ENCODE measurements at places on chromosomes 16 and 17. TPM values are rescaled to one million over a fixed set of nuclear protein-coding genes. Genes with fewer than 3 reads are reported as not detected.

DNA sequence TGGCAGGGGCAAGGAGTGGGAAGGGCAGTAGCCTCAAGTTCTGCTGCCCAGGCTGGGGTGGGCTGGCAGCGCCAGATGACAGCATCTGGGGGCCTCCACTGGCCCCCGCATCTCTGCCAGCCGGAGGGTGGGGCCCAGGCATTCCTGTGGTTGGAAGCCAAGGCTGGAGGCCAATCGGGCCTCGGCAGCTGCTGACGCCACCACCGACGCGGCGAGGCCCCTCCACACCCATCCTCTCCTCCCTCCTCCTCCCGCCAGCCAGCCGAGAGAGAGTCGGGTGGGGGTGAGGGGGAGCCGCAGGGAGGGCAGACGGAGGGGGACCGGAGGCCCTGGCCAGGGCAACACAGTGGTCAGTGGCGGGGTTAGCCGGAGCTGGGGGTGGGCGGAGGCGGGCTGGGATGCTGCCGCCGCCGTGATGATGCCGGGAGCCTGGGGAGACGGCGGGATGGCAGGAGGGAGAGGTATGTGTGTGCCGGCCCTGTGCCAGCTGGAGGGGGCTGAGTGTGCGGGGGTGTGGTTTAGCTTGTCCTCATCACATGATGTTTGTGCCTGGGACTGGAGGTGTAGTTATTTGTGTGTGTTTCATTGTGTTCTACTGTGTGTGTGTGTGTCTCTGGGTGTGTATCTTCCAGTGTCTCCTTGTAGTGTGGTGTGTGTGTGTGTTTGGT lies 36.6 kb downstream of the ARHGAP23 start:
- H3K4me3 ChIP-seq, result peak overlapping the region; percentile 55
- peak overlapping the region; percentile 88 for H3K27ac ChIP-seq
- H3K4me1 ChIP-seq, result peaks cover 5% of the 10 kb centered on the region
- no peaks in the 10 kb centered on the region for H3K27me3 ChIP-seq
- no peaks in the 10 kb centered on the region for H3K36me3 ChIP-seq

DNA sequence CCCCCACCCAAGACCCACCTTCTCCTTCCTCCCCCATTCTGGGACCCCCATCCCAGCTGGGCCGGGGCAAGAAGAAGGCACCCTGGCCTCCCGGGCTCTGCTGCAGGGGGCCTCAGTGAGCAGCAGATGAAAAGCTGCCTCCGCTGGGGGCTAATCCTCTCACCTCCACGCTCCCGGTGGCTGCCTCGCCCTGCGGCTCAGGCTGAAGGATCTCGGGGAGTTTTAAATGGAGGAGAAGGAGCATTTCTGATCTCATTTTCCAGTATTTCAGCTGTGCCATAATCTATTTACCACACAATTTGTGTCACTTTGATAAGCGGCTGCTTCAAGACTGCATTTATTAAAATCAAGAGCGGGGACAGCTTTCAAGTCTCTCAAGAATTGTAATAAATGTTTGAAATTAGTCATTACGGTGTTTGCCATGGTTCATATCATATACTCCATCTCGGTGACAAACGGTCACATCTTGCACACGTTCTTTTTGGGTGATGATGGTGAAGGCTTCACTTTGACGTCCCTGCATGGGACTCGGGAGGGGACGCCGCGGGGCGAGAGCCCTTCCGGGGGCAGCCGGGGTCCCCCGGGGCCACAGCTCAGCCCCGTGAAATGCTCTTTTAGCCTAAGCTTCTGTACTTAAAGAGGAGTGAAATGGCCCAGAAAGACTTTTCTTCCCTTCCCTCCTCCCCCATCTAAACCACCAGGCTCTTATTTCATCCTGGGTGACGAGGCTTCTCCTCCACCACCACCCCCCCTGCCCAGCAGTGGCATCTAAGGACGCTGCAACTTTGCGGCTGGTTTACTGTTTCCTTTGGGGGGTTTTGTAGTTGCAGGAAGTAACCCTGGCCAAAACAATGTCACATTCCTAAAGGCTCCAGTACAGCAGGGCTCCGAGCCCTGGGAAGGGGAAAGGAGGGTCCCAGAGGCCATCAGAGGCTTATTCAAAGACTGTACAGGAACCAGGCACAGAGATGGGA lies 313.1 kb upstream of the TNRC6C start:
- no peak overlapping the region for H3K27ac ChIP-seq
- no peaks in the 10 kb centered on the region for H3K27me3 ChIP-seq
- no peak overlapping the region for H3K4me3 ChIP-seq
- no peak for DNase-seq

- no peak overlapping the region for H3K27ac ChIP-seq
- H3K27me3 ChIP-seq, result no peaks in the 10 kb centered on the region
- no peaks in the 10 kb centered on the region for H3K36me3 ChIP-seq
- no peak for DNase-seq
Observed at GRCh38 chr17:80765241-80765961, 220.8 kb downstream of the RPTOR start.

DNA sequence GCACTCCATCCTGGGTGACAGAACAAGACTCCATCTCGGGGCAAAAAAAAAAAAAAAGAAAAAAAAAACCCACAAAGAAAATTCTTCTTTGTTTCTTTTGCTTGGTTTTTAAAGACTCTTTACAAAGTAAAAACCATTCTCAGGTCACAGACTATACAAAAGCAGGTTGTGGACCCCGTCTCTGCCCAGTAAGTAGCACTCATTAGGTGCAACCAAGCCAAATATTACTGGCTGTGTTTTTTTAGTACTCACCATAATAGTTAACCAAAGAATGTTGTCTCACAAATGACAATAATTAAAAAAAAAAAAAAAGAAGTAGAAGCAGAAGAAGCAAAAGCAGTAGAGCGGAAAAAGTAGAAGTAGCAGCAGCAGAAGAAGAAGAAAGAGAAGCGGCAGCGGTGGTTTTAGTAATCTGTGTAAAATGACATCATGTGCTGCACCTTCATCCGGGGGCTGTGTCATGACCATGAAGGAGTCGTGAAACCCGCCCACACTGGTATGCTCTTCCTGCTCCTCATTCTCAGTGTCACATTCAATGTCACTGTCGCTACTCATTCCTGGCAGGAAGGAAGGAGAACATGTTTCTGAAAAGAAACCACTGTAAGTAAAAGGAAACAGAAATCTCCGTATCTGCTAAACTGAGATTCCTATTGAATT lies 105.4 kb downstream of the TRIM37 start:
- H3K4me3 ChIP-seq, result peak overlapping the region; percentile 59
- H3K4me1 ChIP-seq, result no peaks in the 10 kb centered on the region
- DNase-seq, result peak; percentile 84
- H3K27ac ChIP-seq, result peak overlapping the region; percentile 59
- H3K27me3 ChIP-seq, result no peaks in the 10 kb centered on the region

- no peak overlapping the region for H3K4me3 ChIP-seq
- DNase-seq, result no peak
- no peak overlapping the region for H3K27ac ChIP-seq
- H3K4me1 ChIP-seq, result no peaks in the 10 kb centered on the region
- peaks cover 5% of the 10 kb centered on the region for H3K36me3 ChIP-seq
Observed at GRCh38 chr16:50102051-50102746, 36.4 kb downstream of the HEATR3 start.

DNA sequence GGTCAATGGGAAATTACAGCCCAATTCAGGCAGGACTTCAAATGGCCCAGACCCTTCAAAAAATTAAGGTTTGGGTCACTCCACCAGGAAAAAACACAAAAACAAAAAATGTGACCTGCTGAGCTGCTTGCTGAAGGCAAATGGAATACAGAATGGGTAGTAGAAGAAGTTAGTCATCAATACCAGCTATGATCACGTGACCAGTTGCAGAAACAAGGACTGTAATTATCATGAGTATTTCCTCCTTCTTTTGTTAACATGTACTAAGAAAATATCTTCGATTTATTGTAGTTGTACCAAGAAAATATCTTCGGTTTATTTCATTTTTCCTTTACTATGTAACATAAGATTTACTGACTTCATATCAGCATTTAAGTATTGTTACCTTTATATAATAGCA lies 1183.6 kb downstream of the CDH8 start:
- H3K27me3 ChIP-seq, result no peaks in the 10 kb centered on the region
- no peaks in the 10 kb centered on the region for H3K4me1 ChIP-seq
- no peak overlapping the region for H3K27ac ChIP-seq
- no peak overlapping the region for H3K4me3 ChIP-seq
- DNase-seq, result no peak

DNA sequence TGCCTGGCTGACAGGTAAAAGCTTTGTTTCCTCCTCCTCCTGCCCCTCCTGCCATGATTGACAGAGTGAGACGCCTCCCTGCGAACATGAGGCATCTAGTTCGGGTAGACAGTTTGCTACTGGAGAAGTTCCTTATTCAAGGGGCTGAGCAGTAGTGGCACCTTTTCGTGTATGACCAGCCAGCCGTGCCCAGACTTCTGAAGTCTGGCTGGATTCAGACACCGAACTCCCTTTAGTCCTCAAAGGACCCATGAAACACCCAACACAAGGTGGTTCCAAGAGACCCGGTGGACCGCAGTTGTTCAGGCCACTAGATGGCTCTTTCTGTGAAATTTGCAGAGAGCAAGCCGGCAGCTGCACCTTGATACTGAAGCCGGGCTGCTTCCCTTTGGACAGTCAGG lies 192.8 kb downstream of the XYLT1 start:
- H3K27ac ChIP-seq, result no peak overlapping the region
- DNase-seq, result peak; percentile 51

GRCh38 chr16:5977329-5977728 lies 879.7 kb upstream of the EEF2KMT start:
- no peaks in the 10 kb centered on the region for H3K27me3 ChIP-seq
- H3K27ac ChIP-seq, result no peak overlapping the region
- H3K4me3 ChIP-seq, result no peak overlapping the region
- no peaks in the 10 kb centered on the region for H3K36me3 ChIP-seq

DNA sequence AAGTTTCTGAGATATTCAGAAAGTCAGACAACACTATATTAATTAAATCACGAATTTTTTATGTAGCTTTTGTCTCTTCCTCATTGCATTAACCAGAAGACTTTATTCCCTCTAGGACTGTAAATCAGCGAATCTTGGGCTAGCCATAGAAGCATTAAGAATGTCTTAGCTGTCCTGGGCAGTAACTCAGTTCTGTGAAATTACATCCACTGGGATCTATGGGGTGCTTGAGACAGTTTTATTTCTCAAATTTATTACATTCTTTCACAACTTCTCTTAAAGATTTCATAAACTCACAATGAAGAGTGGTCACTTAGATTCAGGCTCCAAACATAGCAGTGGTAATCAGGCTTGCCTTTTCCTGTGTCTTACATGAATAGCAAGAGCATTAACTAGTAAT lies 1153.4 kb downstream of the CDH8 start:
- H3K27me3 ChIP-seq, result no peaks in the 10 kb centered on the region
- H3K4me1 ChIP-seq, result no peaks in the 10 kb centered on the region
- DNase-seq, result peak; percentile 63
- H3K36me3 ChIP-seq, result no peaks in the 10 kb centered on the region
- H3K27ac ChIP-seq, result no peak overlapping the region

GRCh38 chr16:75580-76501 lies 2.2 kb upstream of the MPG start:
- H3K36me3 ChIP-seq, result no peaks in the 10 kb centered on the region
- peaks cover 5% of the 10 kb centered on the region for H3K4me1 ChIP-seq
- DNase-seq, result peak; percentile 76
- peak overlapping the region; percentile 4 for H3K27ac ChIP-seq
- H3K4me3 ChIP-seq, result no peak overlapping the region

GRCh38 chr16:86007524-86007923 lies 108.6 kb downstream of the IRF8 start:
- DNase-seq, result no peak
- H3K36me3 ChIP-seq, result no peaks in the 10 kb centered on the region
- no peak overlapping the region for H3K4me3 ChIP-seq

DNA sequence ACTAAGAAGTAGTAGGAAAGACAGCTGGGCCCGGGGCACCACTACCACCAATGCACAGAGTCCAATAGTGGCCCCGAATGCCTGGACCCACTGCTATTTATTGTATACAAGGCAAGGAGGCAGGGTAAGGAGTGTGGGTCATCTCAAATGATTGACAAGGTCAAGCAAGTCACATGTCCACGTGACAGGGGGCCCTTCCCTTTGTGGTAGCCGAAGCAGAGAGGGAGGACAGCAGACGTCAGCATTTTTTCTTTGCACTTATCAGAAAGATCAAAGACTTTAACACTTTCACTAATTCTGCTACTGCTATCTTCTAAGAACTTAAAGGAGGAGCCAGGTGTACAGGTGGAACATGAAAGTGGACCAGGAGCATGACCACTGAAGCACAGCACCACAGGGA lies 6.5 kb downstream of the VPS53 start:
- no peaks in the 10 kb centered on the region for H3K27me3 ChIP-seq
- no peak overlapping the region for H3K27ac ChIP-seq
- H3K4me1 ChIP-seq, result no peaks in the 10 kb centered on the region
- H3K4me3 ChIP-seq, result no peak overlapping the region
- DNase-seq, result no peak

GRCh38 chr17:82120148-82120547 lies 22.1 kb upstream of the FASN start:
- H3K27me3 ChIP-seq, result no peaks in the 10 kb centered on the region
- no peak for DNase-seq
- no peaks in the 10 kb centered on the region for H3K36me3 ChIP-seq
- H3K4me1 ChIP-seq, result no peaks in the 10 kb centered on the region
- H3K27ac ChIP-seq, result no peak overlapping the region

GRCh38 chr16:30407804-30408534 lies 563 bp downstream of the ZNF771 start:
- H3K4me1 ChIP-seq, result no peaks in the 10 kb centered on the region
- DNase-seq, result no peak
- H3K27me3 ChIP-seq, result no peaks in the 10 kb centered on the region
- H3K4me3 ChIP-seq, result peak overlapping the region; percentile 65
- H3K27ac ChIP-seq, result peak overlapping the region; percentile 77

DNA sequence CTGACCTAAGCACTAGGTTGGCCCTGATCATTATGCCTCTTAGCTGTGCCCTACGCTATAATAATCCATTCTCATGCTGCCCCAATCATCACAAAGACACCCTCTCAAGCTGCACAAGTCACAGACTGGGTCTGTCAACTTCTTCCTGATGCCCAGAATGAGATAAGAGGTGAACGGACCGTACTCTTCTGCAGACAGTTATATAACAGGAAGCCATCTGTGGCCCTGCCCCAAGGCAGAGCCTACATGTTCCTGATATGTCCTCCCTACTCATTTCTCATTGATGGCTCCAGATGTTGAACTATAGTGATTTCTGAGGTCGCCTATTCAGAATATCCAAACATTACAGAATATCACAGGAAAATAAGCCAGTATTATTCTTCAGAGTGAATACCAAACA lies 471.6 kb upstream of the ERCC4 start:
- H3K4me3 ChIP-seq, result no peak overlapping the region
- DNase-seq, result no peak
- no peaks in the 10 kb centered on the region for H3K4me1 ChIP-seq
- H3K27ac ChIP-seq, result no peak overlapping the region
- H3K27me3 ChIP-seq, result no peaks in the 10 kb centered on the region
- H3K36me3 ChIP-seq, result no peaks in the 10 kb centered on the region

The TBC1D28 gene
- not detected for total RNA-seq

The PERCC1 gene
- total RNA-seq, result not detected

The CHST4 gene
- not detected for total RNA-seq

The TEX2 gene
- 39.1 TPM for total RNA-seq

The KRT31 gene
- total RNA-seq, result not detected

The CEP112 gene
- total RNA-seq, result 27.4 TPM

The DPEP1 gene
- 24.2 TPM for total RNA-seq

The NAGS gene
- 3.5 TPM for total RNA-seq

The CCDC57 gene
- 79.4 TPM for total RNA-seq

The EFNB3 gene
- 3.5 TPM for total RNA-seq

The VPS35L gene
- 63.5 TPM for total RNA-seq

The CACNG5 gene
- total RNA-seq, result not detected

The CENPV gene
- 9.0 TPM for total RNA-seq

The ANKRD40 gene
- total RNA-seq, result 37.6 TPM

The OTOA gene
- 0.13 TPM for total RNA-seq

The SMPD3 gene
- 0.72 TPM for total RNA-seq

The CDH1 gene
- 149 TPM for total RNA-seq

The LDHD gene
- 14.7 TPM for total RNA-seq

Data from kidney (tissue), 22 donors.